ENCODE measurements at places on chromosomes 7 and 10.

DNA sequence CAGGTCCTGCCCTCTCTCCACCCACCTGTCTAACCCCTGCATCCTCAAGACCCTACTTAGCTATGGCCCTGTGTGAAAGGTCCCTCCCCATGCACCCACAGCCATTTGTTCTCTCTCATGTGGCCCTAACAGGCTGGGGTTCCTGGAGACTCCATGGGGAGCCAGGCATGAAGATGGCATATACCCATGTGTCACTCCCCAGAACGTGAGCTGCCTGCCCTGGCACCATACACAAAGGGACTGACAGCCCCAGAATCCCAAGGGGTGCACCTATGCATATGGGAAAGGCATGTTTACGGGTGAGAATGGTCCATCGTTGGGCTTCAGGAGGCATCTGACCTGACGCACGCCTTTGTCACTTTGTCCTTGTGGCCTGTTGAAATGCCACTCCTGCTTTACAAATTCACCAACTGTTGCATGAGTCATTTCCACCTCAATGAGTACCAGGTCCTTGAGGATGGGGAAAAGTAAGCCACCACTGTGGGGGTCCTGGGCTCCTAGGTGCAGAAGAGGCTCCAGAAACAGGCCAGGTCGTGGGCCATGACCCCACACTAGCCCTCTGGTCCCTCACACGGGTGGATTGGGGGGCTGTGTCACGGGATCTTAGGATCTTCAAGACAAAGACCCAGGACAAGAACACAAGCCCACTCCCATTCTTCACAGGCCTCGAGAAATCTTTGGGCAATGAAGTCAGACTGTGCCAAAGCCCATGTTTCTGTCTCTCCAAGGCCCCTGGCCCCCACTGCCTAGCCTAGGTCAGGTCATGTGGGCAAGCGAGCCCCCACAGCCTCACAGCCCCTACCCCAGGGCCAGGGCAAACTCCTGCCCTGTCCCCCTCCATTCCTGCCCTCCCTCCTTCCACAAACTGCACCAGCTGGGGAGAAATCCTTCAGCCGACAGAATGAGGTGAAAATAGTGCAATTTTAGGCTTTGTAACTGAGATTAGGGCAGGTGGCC is 8.6 kb downstream of the GPRIN2 start:
- DNase-seq, result no peak

GRCh38 chr10:63084690-63085382 is 48.3 kb upstream of the NRBF2 start:
- DNase-seq, result no peak

DNA sequence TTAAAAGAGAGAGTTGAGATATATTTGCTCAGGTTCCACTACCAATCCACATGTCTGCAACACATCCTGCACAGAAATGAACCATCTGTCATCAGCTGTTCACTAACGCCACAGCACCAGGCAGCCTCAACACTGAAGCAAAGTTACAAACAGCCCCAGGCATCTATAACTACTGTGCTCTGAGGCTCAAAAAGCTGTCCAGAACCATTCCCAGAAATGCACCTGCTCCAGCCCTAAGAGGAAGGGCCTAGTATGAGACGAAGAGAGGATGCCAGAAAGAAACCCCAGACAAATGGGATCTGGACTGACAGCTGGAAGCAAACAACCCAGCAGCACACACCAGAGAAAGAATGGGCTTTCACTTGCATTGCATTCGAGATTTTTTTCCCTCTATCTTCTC is 159.3 kb downstream of the ELMO1 start:
- no peak for DNase-seq

DNA sequence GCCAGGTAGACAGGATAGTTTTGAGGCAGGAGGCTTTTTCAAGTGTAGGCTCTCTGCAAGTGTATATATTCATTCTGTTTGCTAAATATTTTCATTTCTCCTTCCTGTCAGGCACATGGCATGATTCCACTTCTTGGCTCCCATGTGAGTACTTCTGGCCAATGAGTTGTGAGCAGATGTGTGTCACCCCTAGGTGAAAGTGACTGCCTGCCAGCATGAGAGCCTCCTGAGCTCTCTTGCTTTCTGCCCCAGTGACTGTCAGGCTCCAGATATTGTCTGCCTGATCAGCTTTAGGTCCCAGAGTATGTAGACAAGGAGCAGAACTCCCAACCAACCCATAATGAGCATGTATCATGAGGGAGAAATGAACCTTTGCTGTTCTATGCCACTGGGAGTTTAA is 257.6 kb upstream of the NPY start:
- DNase-seq, result no peak

- DNase-seq, result no peak
These were observed 18.4 kb downstream of the C7orf57 start for GRCh38 chr7:48053736-48054135.

DNA sequence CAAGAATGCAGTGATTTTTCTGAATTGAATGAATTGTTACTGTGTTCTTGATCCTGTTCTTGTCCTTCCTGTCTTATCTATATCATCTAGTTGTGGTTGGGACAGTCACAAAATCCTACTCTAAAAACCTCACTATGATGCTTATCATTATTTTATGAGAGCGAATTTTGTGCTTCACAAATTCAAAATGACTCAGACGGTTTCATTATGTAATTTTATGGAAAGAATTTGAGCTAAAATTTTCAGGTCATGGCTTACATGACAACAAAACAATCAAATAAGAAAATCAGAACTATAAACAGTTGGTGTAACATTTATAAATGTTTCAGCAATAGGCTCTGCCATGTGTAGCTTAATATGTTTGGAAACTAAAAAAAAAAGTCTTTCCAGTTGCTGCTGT is 6.9 kb downstream of the PRKAR2B start:
- DNase-seq, result no peak

GRCh38 chr10:69503001-69503895 is 52.0 kb downstream of the TSPAN15 start:
- no peak for DNase-seq

GRCh38 chr10:18308600-18308999 is 168.4 kb downstream of the CACNB2 start:
- DNase-seq, result no peak

GRCh38 chr10:103546401-103546800 is 52.9 kb downstream of the NEURL1 start:
- no peak for DNase-seq

- no peak for DNase-seq
These were observed 129.4 kb downstream of the PLPP4 start for GRCh38 chr10:120586471-120586872.

DNA sequence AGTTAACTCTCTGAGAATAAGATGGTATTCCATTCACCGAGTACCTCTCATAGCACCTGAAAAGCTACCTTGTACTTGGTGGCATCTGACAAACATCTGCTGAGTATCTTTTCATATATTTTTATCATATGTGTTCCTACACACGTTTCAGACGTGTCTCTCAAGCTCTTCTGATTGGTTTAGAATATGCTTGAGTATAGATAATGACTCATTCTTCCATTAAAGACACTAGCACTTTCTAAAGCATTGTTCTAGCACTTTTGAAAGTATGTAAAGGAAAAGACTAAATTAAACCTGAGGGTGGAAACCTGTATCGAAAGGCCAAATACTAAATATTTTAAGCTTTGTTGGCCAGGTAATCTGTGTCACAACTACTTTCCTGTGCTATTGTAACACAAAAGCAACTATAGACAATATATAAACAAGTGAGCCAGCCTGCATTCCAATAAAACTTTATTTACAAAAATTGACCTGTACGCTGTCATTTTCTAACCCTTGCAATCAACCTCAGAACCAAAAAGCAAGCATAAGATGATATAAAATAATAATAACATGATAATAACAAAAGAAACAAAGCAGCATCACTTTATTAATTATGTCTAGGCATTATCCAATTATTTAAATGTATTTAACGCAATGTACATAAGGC is 95.3 kb downstream of the DGKI start:
- DNase-seq, result no peak

DNA sequence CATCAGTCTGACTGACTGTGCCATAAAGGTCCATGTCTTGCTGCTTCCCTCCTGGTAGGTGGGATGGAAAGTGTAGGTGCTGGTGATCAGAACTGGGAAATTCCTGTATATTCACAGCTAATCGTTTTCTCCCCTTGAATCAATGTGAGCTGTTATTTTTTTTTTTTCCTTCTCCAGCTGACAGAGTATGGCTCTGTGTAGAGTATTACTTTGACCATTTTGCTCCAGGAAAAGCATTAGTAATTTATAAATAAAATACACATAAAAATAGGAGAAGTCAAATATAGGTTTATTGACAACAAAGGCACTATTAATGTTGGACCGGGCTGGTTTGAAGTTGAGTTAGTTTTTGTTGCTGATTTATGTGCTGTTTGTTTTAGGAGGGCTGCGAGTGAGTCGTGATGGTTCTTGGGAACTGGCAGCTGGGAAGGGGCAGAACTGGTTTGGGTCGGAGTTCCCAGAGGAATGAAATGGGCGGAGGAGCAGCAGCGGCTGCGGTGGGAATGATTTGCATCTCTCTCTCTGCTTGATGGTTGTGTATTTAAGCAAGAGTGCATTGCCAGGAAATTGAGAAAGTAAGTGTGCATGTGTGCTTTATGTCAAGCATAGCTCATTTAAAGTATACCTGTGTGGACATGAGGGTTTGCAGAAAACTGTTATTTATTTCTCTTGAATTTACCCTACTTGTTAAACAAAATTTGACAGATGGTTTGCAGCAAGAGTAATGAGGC is 80.9 kb downstream of the LRMDA start:
- no peak for DNase-seq

- no peak for DNase-seq
These were observed 653.2 kb upstream of the MKI67 start for GRCh38 chr10:128779416-128779815.

GRCh38 chr10:28111712-28112111 is 112.8 kb upstream of the ODAD2 start:
- DNase-seq, result no peak

GRCh38 chr7:8205537-8205936 is 56.4 kb downstream of the ICA1 start:
- no peak for DNase-seq

DNA sequence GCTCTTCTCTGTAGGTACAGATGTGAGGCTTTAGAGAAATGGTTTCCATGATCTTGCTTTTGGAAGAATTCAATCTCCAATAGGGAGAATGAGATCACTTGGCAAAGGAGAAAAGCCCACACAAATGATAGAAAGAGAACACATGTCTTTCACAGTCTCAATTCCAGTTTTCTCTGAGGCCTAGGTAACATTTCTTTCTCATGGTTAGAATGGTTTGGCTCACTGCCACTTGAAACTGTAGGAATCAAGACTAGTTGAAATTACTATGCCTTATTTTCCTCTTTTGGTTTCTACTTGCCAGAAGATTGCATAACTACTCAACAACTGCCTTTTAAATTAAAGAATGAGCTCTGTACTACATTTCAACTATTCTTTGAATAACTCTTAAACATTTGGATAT is 276.5 kb upstream of the TEX47 start:
- no peak for DNase-seq

GRCh38 chr10:110208614-110209453 is 1.4 kb downstream of the MXI1 start:
- DNase-seq, result no peak

GRCh38 chr7:108149908-108150307 is 19.7 kb upstream of the LAMB4 start:
- no peak for DNase-seq

DNA sequence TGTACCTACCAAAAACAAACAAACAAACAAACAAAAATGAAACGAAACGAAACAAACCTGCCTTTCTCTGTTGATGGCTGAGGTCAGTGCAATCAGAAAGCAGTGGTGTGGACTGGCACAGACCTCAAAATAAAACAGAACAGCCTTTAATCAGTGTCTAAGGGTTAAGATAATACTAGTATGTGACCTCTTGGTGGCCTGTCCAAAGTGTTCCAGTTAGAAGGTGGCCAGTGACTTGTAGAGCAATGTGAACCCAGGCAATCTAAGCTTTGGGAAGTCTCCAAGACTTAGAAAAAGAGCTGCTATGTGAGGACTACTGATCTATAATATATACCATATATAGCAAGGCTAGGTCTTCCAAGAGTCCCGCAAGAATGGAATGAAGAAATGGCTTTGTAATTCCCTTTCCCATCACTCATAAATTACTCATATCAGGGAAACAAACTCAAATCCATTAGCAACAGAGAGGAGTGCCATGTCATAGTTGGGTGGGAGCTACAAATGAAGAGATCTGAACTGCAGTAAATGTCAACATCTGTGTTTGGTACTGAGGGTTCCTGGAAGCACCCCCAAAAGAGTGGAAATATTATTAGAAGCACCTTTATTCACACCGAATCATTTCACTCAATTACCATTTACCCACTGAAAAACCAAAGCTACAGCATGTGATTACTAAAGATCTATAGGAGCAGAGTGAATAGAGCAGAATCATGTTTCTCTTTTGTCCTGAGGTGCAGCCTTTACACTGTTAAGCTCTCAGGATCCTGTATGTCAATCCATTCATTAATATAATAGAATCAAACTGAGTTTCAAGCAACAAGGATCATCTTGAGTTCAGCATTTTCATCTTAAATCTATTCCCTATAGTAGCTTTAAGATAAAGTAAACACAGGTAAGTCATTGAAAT is 28.0 kb downstream of the ABLIM1 start:
- DNase-seq, result no peak

DNA sequence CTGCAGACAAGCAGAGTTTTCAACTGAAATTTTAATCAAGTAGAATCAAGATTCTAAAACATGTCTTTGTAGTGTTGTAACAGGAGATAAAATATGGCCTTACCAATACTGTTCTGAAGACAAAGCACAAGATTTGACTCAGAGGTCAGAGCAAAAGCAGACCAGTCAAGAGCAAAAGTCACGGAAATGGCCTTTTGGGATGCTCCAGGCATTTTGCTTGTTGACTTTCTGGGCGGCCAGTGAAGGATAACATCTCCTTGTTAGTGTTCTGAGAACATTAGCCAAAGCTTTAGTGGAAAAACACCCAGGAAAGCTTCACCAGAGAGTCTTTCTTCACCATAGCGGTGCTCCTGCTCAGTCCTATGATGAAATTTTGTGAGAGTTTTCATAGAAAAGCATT is 590.6 kb downstream of the ARL4A start:
- no peak for DNase-seq

DNA sequence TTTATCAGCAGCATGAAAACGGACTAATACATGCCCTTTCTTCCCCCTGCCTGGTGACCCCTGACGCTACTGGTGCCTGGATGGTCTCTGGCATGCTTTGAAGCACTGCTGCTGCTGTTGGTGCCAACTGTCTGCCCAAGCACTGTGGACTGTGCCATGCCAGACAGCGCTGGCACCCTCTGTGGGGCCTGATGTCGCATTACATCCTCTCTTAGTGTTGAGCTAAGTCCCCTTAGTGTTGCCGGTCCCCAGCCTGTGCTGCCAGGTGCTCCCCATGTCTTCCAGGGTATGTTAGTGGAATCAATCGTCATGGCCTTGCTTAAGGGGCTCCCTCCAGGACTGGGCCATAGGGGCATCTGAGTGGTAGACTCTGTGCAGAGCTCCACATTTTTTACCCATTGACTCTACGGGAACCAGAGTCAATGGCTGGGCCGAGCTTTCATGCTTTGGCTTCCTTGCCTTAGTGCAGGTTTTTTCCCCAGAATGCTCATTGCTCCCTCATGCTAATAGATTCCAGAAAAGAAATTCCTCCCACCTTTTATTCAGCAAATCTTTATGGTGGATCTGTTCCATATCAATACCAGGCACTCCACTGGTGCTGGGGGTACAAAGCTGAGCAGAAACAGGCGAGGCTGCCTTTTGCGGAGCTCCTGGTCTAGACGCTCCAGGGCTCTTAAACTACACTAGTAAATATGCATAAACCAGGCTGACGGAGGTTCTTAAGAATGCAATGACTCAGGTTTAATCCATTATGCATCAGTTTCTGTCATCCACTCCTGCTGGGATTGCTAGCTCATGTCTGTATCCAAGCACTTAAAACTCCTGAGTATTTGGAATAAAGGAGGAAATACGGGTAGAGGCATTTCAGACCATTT is 21.8 kb upstream of the MRC1 start:
- DNase-seq, result no peak
